Fibroblast of skin of right biceps (primary cell): ENCODE measurements at places on chromosomes 6 and 20.

DNA sequence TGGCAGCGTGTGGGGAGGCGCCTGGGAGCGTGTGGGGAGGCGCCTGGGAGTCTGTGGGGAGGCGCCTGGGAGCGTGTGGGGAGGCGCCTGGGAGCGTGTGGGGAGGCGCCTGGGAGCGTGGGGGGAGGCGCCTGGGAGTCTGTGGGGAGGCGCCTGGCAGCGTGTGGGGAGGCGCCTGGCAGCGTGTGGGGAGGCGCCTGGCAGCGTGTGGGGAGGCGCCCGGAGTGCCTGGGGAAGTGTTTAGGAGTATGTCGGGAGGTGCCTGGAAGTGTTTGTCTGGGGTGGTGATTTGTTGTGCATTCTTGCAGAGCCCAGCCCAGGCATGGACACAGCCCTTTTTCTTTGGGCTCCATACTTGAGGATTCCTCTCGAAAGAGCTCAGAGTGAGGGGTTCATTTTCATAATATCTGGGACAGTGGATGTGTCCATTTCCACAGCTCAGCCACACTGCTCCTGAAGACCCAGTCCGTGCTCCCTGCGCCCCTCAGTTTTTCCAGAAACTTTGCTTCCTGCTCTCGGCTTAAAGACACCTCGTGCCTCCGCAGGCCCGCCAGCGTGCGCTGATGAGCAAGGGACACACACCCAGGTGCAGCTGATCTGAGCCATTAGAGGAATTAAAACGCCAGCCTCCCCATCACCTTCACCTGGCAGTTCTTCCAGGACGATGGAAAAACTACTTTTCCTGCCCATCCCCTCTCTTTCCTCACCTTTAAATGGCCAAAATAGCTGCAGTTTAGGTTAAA, 172.2 kb upstream of the THBS2 start:
- DNase-seq, result peak; percentile 36

GRCh38 chr6:113828984-113829695, 28.0 kb upstream of the MARCKS start:
- no peak for DNase-seq

GRCh38 chr20:41483553-41483930, 116.9 kb upstream of the EMILIN3 start:
- peak; percentile 55 for DNase-seq

- DNase-seq, result peak; percentile 71
These were observed 123.0 kb downstream of the AIG1 start for GRCh38 chr6:143183666-143184065.

- no peak for DNase-seq
These were observed 39.7 kb upstream of the GJA1 start for GRCh38 chr6:121395736-121396135.

- DNase-seq, result no peak
These were observed 693.0 kb upstream of the MAP3K7 start for GRCh38 chr6:91279740-91280493.
